ENCODE measurements at places on chromosomes 2 and 18. TPM values are rescaled to one million over a fixed set of nuclear protein-coding genes. Genes with fewer than 3 reads are reported as not detected.

The TFPI gene
- 145 TPM for total RNA-seq

The LYPD6 gene
- total RNA-seq: 3.9 TPM

The SAG gene
- not detected for total RNA-seq

The KCNG3 gene
- total RNA-seq: not detected

The MROH2A gene
- not detected for total RNA-seq

The CYP26B1 gene
- 19.7 TPM for total RNA-seq

The B4GALT6 gene
- 4.7 TPM for total RNA-seq

The INHBB gene
- 0.07 TPM for total RNA-seq

The VAMP5 gene
- 201 TPM for total RNA-seq

The ZNF521 gene
- 18.1 TPM for total RNA-seq

The CLEC4F gene
- 0.10 TPM for total RNA-seq

The CNGA3 gene
- 0.05 TPM for total RNA-seq

The RGPD4 gene
- total RNA-seq: not detected

The ZNF396 gene
- not detected for total RNA-seq

The GDF7 gene
- 0.10 TPM for total RNA-seq

The PTPRN gene
- not detected for total RNA-seq

The GAL3ST2 gene
- not detected for total RNA-seq

The LRP1B gene
- total RNA-seq: 0.20 TPM

The GPAT2 gene
- 7.6 TPM for total RNA-seq

The FHOD3 gene
- not detected for total RNA-seq

The GPR55 gene
- total RNA-seq: not detected

The GPR45 gene
- total RNA-seq: not detected

The INPP1 gene
- 37.2 TPM for total RNA-seq

The KRTCAP3 gene
- not detected for total RNA-seq

The IL1A gene
- total RNA-seq: 5.5 TPM

The GTF2A1L gene
- not detected for total RNA-seq

The UGT1A10 gene
- not detected for total RNA-seq

The ZAP70 gene
- 0.53 TPM for total RNA-seq

The PSMD14 gene
- total RNA-seq: 123 TPM

The G6PC2 gene
- not detected for total RNA-seq

The KCNIP3 gene
- 0.15 TPM for total RNA-seq

The FRZB gene
- 0.15 TPM for total RNA-seq

The RAB27B gene
- total RNA-seq: under 0.01 TPM
